ENCODE measurements at places on chromosomes 12 and 14.

DNA sequence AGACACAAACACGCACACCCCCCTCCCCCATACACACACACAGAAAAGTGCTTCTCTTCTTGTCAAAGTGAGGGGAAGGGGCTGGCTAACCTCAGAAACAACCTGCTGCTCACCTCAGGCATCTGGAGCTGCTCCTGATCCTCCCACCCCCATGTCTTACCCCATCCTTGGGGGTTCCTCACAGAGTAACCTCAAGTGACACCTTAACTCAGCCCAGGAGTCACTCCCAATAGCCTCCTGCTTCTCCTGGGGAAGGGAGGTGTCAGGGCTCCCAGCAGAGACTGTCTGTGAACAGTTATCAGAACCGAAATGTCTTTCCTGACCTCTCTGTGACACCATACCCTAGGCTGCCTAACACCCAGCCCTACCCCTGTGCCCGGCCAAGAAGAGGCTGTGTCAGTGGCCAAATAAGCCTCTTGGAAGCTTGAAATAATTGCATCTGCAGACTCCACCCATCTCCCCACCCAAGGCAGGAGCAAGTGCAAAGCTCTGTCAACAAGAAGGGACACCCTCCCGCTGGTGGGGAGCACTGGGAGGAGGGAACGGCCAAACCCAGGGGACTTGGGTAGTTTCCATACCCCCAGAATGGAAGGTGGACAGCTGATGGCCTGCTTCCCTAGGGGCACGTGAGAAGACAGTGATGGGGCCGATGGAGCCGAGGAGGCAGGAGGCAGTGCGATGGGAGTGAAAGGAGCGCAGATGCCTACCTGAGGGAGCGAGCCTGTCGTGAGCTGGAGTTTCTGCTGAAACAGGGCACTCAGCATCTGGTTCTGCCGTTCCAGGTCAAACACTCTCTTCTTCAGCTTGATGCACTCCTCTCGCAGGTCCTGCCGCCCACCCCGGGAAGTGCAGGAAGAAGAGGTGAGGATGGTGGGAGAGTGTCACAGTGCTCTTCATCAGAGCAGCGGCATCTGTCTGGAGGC lies 26.8 kb downstream of the NCKAP5L start:
- DNase-seq = no peak

DNA sequence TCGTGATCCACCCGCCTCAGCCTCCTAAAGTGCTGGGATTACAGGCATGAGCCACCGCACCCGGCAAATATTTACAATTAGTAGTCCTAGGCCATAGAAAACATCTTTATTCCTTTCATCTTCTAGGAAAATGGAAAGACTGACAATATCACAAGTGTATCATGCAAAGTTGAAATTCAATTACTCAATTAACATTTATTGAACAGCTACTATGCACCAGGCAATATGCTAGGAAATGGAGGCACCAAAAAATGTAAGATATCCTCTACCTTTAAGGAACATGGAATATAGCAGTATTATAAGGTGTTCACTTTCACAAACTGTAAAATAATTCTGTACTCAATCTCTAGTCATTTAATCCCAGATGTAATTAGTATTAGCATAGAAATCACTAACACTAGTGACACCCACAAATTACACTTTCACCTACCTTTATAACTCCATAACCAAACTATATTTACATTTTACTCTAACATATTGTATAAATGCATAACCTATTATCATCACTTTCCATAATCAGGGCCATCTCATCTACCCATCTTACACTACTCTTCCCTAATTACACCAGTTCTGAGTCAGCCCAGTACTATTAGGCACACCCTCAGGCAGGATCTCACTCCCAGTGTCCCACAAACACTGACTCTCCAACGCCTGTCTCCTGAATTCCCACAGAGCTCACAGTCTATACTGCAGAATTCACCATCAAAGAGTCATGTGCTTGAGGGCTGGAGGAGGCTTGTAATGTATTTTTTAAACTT lies 10.4 kb downstream of the CORO1C start:
- no peak for DNase-seq

- DNase-seq = no peak
These were observed 5.6 kb downstream of the AACS start for GRCh38 chr12:125070661-125071390.

DNA sequence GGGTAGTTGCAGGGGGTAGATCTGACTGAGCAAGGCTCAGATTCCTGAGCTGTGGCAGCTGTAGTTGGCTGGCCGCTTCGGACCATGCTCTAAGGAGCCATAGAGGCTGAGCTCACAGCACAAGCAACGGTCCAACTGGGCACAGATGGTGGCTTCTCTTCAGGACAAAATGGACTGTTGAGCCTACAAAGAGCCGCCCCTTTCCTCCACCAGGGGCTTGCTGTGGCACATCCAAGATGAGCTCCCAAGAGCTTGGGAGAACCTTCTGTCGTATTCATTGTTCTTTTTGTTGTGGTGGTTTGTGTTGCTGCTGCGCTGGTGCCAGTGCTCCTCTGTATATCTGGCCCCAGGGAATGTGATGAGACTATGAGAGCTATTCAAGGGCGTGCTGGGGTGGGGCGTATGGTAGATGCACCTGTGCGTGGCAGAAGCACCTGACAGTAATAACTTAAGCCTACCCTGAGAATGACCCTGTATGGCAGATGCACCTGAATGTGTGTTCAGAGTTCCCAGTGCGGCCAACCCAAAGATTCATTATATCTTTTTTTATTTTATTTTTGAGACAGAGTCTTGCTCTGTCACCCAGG lies 17.8 kb upstream of the LGALS3 start:
- no peak for DNase-seq

DNA sequence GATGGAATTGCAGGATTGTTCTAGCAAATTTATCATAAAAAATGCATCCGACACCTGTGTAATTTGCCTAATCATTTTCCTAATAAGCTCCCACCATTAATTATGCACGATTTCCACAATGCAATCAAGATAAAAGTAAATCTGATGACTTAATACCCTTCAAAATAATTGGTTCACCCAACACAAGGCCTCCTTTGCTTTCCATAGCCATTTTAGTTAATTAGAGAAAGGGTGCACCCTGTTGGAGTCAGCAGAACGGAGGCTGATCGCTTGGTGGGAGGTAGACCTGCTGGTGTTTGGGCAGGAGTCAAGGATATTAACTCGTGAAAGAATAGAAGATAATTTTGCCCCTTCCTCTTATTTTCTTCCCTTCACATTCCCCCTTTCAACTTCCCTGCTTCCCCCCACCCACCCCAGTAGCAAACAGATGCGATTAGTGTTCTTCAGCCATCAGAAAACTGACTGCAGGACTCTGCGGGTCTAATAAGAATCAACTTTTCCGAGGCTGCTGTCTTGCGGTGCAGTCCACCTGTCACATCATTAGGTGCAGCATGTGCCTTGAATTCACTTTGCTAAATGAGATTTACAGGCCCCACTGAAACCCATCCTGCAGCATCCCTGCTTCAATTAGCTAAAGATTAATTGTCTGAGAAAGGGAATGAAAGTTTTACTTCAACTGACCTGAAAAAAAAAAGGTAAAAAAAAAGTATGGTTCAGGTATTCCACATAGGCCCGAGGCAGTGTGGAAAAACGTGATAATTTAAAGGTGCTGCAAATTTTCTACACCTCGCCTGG lies 553.7 kb upstream of the LMO3 start:
- no peak for DNase-seq

DNA sequence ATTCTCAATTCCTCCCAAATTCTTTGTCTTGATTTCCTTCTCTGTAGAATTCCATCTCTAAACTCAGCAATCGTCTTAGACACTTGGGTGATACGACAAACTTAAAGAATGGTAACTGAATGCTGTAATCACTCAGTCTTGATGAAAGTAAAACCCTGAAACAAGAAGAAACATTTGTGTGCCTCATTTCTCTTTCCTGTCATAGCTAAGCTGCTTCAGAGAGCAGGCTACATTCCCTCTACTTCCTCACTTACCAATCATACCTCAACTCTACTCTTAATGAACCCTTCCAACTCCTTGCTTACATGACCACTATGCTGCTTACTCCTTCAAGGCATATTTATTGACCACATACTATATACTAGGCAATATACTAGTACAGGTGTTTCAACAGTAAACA lies 8.3 kb downstream of the MAP4K5 start:
- no peak for DNase-seq

DNA sequence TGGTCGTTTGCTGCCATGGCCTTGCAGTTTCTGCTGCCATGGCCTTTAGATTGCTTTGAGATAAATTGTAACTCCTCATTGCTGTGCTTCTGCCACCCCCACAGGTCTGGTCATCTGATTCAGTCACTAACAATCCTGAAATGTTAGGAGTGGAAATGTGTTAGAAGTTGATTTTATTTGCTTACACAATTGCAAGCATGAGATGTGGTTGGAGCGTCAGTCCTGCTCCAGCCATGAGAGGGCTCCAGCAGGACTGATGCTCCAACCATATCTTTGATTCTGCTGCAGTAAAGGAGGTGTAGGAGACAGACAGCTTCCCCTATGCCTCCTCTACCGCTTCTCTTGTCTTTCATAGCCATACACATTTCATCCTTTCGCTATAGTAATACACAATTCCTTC lies 226.8 kb upstream of the RGS6 start:
- no peak for DNase-seq

DNA sequence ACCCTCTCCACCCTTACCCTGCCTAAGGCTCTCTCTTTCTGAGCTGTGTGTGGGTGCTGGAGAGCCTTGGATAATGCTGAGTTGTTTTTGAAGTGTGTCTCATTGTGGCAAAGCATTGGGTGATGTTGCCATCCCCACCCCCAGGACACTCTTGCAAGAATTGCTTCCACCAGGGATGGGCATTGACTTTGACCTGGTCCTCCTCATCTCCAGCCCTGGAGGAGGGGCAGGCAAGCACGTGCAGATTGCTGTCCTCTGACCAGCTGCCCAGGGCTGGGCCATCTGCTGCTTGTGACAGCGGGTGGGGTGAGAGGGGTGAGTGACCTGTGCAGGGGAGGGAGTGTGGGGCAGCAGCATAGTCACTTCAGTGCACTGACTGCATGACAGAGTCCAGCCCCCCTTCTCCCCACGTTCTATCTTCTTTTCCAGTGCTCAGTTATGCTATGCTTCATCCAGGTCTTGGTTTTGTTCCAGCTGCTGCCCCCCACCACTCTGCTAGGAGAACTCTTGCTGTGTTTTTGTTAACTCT lies 26.2 kb downstream of the SUSD6 start:
- DNase-seq = no peak

DNA sequence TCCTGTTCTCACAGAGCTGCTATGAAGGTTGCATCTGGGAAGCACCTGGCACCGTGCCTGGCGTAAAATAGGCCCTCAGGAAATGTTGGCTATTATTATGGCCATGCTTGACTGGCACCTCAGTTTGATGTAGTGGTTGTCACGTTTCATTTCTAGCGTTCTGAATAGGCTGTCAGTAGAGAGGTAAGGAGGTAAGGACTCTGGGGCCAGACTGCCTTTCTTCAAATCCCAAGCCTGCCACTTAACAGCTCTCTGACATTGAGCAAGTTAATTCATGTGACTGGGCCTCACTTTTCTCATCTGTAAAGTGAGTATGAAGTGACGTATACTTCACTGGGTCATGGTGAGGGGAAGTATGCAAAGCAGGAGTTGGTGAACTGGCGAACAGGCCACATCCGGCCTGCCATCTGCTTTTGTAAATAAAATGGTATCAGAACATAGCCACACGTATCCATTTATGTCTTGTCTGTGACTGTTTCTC lies 196.2 kb downstream of the CACNA1C start:
- DNase-seq = no peak

DNA sequence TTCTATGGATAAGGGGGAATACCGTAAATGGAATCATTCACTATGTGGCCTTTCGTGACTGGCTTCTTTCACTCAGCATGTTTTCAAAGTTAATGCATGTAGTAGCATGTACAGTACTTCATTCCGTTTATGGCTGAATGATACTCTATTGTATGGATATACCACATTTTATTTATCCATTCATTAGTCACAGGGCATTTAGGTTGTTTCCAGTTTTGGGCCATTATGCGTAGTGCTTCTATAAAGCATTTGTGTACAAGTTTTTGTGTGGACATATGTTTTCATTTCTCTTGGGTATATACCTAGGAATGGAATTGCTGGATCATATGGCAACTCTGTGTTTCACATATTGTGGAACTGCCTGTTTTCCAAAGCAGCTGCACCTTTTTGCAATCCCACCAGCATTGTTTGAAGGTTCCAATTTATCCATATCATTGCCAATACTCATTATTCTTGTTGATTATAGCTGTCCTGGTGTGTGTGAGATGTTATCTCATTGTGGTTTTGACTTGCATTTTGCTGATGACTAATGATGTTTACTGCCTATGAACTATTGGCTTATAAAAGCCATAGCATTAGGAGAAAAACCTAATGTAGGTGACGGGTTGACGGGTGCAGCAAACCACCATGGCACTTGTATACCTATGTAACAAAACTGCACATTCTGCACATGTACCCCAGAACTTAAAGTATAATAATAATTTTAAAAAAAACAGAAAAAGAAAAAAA lies 45.5 kb downstream of the ATF7IP start:
- DNase-seq = no peak

DNA sequence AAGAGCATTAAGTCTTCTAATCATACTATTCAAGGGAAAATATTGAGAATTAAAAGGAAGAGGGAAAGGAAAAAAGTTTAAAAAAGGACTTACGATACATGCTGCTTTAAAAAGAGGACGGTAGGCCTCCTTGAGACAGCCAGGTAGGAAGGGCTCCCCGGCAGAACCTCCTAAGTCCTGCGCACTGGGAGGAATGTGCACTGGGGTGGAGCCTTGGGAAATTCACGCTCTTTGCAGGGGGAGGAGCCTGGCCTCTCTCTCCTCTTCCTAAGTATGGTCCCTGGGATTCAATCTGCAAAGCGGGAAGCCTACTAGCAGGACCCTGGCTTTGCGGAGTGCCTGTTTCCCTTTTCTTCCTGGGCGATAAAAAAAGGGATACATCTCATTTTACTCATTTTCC lies 553.0 kb downstream of the RPS29 start:
- no peak for DNase-seq

DNA sequence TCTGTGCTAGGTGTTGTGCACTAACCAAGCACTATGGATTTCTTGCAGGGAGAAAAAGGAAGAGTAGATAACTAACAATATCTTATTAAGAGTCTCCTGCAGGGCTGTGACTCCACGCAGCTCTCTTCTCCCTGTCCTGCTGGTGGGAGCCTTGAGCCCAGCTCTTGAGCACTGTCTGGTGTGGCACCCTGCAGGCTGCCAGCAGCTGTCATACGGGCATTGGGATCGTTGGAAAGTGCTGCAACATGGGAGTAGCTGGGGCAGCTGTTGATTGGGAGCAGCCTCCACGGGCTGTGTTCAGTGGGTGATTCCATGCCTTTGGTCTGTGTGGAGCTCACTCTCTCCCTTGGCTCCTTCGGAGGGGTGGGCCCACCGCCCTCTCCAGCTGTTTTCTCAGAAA lies 125.3 kb downstream of the FBXL14 start:
- no peak for DNase-seq
